ENCODE measurements at places on chromosomes 3 and 15.

DNA sequence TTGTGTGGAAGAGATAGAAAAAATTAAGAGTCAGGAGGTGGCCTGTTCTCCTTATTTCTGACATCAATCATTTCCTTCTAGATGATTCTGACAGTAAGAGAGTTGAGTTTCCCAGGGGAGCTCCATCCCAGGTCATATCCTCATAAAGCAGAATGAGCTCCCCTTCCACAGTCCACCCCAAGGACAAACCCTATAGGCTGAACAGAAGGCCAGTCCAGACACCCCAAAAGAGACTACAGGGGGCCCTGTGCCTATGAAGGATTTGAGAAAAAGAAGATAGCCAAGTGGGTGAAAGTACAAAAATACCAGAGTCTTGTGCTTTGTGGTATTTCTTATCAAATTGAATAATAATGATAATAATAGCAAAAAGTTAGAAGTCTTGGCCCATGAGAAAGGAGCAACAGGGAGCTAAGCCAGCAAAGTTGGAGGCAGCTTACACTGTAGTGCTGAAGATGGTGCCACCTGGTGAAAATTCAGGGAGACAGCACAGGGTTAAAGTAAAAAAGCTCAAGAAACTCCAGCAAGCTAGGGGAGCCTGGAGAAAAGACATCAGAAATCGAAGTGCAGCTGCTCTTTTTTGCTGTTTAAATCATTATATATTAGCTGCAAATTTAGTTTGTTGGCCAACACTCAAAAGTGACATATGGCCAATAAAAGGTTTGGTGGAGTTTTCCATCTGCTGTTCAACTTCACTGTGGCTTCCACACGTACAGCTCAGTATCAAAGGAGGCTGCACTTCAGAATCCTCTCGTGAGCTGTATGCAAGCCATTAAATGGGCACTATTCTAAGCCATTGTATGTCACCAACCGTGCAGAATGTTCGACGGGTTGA is 35.8 kb upstream of the SLC24A5 start:
- DNase-seq = no peak

GRCh38 chr15:52021128-52021671 is 2.2 kb downstream of the MAPK6 start:
- DNase-seq = peak; percentile 63

- DNase-seq = no peak
These were observed 112.4 kb upstream of the BHLHE40 start for GRCh38 chr3:4866866-4867265.

DNA sequence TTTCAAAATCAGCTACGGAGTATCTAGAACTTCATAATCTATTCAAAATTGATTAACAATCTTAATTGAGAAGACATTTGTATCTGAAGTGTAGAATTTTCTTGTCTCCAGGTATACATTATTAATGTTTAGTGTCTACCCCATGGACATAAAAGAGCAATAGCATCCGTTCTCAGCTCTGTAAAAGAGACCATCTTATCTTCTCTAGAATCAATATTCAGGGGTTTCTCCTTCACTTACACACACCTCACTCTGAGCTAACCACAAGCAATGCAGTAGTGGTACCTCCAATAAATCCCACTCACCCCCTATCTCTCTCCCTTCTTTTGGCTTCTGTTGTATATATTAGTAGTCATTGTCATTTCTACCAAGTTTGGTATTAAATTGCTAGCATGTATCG is 16.2 kb downstream of the MBNL1 start:
- DNase-seq = no peak

DNA sequence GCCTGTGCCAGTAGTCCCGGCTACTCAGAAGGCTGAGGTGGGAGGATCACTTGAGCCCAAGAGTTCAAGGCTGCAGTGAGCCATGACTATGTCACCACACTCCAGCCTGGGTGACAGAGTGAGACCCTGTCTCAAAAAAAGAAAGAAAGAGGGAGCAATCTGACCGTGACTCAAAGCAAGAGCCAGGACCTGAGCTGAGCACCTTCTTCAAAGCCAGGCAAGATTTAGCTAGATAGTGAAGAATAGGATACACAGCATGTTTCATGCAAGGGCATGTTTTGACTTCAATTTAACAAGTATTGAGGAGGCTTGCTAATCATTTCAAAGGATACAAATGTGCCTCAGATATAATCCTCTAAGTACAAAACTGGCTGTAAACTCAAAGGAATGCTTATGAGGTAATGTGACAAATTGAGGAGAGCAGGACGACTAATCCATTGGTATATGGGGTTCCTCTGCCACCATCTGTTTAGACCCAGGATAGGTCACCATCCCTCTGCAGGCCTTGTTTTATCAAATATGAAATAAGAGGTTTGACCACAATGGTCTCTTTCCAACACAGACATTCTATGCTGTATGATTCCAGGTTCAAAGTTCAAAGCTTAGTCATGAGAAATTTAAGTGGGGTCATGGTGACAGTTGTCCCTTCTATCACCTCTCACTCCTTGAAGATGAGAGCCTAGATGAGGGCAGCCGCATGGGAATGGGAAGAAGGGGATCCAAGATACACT is 33.2 kb downstream of the RAB27A start:
- DNase-seq = no peak

GRCh38 chr15:58758141-58758540 is 8.6 kb upstream of the ADAM10 start:
- DNase-seq = no peak

DNA sequence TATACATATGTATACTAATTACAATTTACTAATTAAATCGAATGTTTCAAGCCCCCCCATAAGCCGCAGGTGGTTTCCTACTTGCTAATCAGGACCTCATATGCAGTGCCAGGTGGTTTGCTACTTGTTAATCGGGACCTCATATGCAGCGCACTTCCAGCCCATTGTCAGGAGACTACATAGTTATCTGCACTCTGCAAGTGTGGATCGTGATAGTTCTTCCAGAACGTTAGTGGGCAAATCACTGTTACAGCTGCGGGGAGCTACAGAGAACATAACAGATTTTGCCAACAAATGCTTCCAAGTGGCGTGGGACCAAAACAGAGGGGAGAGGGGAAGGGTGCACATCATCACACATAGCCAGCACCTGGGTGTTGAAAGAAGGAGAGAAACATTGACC is 558.4 kb downstream of the GABRG3 start:
- no peak for DNase-seq

DNA sequence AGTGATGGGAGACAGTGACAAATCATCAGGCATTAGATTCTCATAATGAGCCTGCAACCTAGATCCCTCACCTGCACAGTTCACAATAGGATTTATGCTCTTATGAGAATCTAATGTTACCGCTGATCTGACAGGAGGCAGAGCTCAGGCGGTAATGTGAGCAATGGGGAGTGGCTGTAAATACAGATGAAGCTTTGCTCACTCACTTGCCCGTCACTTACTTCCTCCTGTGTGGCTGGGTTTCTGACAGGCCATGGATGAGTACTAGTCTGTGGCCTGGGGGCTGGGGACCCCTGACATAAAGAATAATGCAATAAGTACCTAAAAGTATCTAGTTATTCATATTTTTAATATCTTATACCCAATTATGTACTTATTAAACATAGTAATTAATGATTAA is 15.6 kb downstream of the IQCB1 start:
- no peak for DNase-seq

- DNase-seq = no peak
These were observed 692 bp downstream of the PSMD2 start for GRCh38 chr3:184299488-184300377.

- DNase-seq = no peak
These were observed 348.0 kb downstream of the VPS13C start for GRCh38 chr15:61712129-61712759.

- no peak for DNase-seq
These were observed 28.6 kb upstream of the STAG1 start for GRCh38 chr3:136780741-136781140.

GRCh38 chr3:197353001-197353866 is 54.8 kb upstream of the DLG1 start:
- DNase-seq = no peak

DNA sequence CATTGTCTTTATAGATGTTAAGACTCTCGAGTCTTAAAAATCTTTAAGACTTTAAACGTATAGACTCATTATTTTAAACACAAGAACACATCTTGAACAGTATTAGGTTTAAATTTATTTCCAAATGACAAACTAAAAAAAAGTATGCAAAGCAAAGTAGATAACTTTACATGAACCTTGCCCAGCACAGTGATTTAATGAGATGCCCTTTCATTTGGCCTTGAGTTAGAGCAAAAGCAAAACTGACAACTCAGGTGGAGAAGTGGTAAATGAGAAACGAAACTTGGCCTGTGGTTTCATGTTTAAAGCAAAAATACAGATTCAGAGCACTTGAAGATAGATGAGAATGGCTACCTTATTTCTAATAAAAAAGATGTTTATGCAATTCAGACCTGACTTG is 8.6 kb downstream of the GPR15 start:
- DNase-seq = no peak

GRCh38 chr3:179902061-179902460 is 134.7 kb downstream of the PEX5L start:
- no peak for DNase-seq

GRCh38 chr3:77513542-77513941 is 473.6 kb downstream of the ROBO2 start:
- no peak for DNase-seq

DNA sequence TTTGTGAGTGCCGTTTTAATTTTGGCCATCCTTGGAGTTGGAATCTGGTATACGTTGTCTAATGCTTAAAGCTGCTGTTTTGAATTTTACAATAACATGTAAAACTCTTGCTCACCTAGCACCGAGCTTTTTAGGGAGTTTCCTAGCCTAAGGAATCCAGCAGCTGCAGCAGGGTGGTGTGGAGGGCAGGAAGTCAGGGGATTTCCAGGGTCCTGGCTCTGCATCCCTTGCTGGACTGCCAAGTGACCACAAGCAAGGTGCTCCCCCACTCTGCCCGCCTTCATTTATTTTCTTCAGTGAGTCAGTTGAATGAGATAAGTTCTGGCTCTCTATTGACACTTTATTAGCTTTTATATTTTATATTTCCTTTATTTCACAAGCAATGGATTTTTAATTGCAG is 113.7 kb downstream of the ATG7 start:
- no peak for DNase-seq

GRCh38 chr3:161025911-161026310 is 79.2 kb downstream of the B3GALNT1 start:
- DNase-seq = no peak

DNA sequence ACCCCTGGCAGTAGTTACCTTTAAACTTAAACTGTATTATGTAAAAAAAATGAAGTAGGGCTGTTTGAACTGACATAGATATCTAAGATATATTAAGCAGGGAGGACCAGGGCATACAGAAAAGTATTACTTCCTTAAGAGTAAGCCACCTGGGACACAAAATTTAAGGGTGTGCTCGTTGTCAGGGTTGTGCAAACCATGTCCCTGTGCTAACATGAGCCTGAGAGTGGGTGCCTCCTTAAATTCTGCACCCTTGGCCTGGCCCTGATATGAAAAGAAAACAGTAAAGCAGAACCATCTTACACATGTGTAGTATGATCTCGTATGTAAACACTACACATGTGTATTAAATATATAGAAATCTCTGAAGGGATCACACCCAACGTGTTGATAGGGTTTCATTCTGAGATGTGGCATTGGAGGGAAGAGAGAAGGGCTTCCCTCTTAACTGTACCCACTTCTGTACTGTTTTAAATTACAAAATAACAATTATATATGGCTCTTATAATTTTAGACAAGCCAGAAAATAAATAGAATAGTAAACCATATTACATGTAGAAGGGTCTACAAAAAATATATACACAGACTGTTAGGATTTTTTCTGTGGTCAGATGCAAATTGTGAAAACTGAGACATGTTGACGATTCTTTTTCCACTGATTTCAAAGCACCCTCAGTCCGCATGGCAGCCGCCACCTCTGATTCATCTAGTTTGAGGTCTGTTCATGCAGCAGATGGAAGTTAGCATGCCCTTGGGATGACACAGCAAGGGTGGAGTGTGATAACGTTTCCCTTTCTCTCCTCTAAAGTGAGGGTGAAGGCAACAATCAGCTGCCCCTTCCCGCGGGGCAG is 400.8 kb upstream of the PROK2 start:
- no peak for DNase-seq

- DNase-seq = no peak
These were observed 3.9 kb downstream of the RTP3 start for GRCh38 chr3:46501702-46502101.

GRCh38 chr15:49148298-49148697 is 7.1 kb downstream of the COPS2 start:
- no peak for DNase-seq

GRCh38 chr3:128853826-128854225 is 25.6 kb upstream of the ACAD9 start:
- no peak for DNase-seq

DNA sequence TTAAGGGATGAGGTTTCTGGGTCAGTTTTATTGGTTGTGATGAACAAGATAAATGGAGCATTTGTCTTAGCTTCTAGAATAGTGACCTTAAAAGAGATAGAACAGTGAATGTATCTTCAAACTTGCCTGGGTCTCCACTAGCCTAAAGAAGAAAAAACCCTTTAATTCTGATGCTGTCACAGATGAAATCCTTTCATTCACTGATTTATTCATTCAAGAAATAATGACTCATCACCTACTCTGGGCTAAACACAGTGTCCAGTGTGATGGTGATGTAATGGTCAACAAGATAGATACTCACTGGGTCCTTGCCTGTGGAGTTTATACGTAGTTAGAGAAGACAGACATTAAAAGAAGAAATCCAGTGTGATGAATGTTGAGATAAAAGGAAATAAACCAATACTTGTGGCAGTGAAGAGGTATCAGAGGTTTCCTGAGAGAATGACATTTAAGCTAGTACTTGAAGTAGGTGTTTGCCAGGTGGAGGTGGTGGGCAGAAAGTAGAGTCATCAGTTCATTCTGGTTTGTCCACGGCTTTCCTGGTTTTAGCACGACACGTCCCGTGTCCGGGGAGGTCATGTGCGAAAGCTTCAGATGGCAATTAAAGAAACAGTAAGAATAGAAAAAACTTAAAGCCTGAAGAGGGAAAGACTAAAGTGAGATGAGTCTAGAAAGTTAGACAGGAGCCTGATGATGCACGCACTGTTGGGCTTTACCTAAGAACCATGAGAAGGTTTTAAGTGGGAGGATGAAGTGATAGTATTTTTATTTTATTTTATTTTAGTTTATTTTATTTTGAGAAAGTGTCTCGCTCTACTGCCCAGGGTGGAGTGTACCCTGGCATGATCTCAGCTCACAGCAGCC is 18.5 kb downstream of the PAK2 start:
- no peak for DNase-seq

GRCh38 chr3:67686069-67686468 is 31.7 kb upstream of the SUCLG2 start:
- DNase-seq = no peak

DNA sequence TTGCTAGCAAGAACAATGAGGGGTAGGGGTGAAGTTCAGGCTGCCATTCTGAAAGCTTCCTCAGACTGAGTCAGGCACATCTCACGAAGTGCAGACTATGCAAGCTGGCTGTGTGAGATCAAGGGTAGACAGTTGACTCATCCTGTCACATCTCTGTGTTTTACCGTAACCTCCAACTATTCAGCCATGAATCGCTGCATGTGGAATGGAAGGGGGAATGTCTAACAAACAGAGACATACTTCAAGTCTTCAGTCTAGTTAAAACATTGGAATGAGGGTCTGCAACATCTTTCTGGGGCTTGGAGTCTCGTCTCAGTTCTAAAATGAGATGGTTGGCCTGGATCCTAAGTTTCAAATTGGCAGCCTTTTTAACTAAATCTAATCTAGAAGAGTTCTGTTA is 25.9 kb downstream of the AGTR1 start:
- no peak for DNase-seq

GRCh38 chr3:113288881-113289280 is 77.5 kb downstream of the BOC start:
- no peak for DNase-seq

- no peak for DNase-seq
These were observed 30.9 kb upstream of the ZNF148 start for GRCh38 chr3:125406070-125406469.

GRCh38 chr3:97070302-97070701 is 255.9 kb downstream of the EPHA6 start:
- no peak for DNase-seq

Measured in activated CD8-positive, alpha-beta memory T cell treated with anti-CD3 and anti-CD28 coated beads, Interleukin-2, amount 50 U/mL, for 48 hours (primary cell).